GM19239 (cell line): ENCODE measurements at places on chromosomes 3 and 15.
A peak's percentile ranks its signal among the peaks of the same experiment; 100 is the strongest.

DNA sequence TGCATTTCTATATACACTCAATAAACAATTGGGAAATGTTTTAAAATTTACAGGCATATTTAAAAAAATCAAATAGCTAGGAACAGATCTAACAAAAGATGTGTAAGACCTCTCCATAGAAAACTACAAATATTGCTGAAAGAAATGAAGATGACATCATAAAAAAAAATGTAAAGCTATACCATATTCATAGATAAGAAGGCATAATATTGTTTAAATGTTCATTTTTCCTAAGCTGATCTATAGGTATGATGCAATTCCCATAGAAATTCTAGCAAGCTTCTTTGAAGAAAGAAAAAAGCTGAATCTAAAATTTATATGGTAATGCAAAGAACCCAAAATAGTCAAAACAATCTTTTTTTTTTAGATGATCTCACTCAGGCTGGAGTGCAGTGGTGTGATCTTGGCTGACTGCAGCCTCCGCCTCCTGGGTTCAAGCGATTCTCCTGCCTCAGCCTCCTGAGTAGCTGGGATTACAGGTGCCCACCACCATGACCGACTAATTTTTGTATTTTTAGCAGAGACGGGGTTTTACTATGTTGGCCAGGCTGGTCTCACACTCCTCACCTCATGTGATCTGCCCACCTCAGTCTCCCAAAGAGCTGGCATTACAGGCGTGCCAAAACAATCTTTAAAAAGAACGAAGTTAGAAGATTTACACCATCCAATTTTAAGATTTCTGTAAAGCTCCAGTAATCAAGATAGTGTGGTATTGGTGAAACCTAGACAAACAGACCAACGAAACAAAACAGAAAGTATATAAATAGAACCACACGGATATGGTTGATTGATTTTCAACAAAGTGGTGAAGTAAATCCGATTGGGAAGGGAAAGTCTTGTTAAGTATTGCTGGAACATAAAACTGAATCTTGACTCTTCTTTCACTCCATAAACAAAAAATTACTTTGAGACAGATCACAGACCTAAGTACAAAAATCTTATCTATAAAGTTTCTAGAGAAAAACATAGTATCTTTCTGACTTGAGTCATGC is 6.3 kb upstream of the BHLHE40 start:
- DNase-seq: no peak

GRCh38 chr15:56469483-56469882 is 4.5 kb upstream of the MNS1 start:
- no peak for DNase-seq

GRCh38 chr15:90664650-90665287 is 52.4 kb upstream of the BLM start:
- DNase-seq: no peak

- DNase-seq: no peak
These were observed 678 bp upstream of the TFG start for GRCh38 chr3:100708644-100708988.

GRCh38 chr3:111639316-111639715 is 44.2 kb upstream of the ZBED2 start:
- no peak for DNase-seq

DNA sequence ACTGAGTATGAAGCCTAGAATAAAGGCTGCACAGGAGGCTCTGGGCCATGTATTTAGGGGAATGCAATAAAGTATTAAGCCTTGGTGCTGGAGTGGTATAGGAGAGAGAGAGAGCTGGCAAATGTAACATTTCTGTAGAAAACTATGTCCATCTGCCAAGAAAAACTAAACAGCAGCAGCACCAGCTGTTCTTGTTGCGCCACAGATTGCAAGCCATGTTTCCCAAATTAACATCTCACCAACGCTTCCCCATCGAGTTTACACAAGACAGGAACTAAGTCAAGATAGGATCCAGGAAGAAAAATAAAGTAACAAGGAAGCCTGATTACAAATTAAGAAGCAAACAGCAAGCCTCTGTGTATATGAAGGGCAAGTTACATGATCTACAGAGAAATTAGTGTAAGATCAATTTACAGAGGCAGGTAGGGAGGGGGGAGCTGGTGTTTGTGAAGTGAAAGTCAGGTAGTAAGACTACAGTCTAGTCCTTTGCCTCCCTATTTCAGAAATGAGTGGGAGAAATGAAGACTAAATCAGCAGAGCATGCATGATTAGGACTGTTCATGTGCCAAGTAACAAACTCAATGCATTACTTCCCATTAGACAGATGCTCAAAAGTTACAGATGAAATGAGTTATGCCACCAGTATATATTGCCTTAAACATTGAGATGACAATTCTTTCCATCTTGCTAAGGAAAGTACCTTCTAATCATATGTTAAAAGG is 900.5 kb downstream of the EPHA3 start:
- DNase-seq: no peak

DNA sequence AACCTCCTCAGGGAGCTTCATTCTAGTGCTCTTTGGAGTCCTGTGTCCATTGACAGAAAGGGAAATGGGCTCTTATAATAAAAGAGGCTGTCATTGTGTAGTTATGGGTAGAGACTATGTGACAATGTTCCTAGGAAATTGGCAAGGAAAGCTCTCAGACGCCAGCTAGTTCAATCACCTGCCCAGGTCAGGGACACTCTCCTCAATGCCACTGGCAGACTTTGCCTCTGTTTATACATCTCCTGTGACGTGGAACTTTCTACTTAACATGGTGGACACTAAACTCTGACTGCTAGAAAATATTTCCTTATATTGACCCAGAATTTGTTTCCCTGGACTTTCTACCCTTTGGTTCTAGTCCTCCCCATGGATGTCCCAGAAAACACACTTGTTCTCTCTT is 2.8 kb downstream of the EFCAB12 start:
- no peak for DNase-seq

- DNase-seq: no peak
These were observed 419.9 kb downstream of the ERC2 start for GRCh38 chr3:56048331-56048730.

DNA sequence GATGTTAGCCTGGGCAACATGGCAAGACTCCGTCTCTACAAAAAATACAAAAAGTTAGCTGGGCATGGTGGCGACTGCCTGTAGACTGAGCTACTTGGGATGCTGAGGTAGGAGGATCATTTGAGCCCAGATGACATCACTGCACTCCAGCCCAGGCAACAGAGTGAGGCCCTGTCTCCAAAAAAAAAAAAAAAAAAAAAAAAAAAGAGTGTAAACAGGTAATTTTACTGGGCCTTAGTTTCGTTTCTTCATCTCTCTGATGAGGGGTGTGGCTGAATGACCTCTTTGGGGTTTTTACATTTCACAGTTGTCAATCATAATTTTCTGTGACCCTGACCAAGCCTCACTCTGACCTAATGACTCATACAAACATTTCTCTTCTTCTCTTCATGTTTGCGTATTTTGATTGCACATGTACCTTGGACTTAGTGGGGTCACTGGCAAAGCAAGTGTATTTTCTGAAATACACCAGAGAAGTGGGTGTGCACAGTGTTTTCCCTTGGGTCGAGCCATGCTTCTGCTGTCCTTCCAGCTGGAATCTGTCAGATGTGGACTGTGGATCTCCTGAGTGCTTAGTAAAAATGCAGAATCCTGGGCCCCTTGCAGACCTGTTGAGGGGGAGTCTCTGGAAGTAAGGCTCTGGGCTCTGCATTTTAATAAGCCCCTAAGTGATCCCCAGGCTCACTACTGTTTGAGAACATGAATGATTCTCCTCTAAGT is 140.5 kb downstream of the FNDC3B start:
- no peak for DNase-seq

GRCh38 chr3:52038227-52038626 is 18.1 kb downstream of the DUSP7 start:
- no peak for DNase-seq

DNA sequence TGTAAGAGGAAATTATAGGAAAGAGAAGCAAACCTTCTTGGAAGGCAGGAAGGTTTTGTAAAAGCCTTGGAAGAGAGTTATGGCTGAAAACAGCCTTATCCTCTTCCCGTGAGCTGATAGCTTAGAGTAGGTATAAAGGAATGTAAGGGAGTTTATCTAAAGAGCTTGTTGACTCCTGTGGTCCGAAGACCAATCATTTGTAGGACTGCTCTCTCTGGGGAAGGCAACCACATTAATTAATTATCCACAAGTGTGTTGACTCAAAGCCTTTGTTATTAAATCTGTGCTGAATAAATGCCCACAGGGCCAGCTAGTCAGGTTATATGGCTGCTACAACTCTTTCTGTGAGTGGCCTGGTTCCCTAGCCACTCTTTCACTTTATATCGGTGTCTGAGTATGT is 452.1 kb upstream of the RASGRP1 start:
- DNase-seq: no peak

GRCh38 chr3:27253831-27254230 is 115.4 kb downstream of the NEK10 start:
- DNase-seq: peak; percentile 14

GRCh38 chr3:113601240-113601639 is 68.9 kb downstream of the SIDT1 start:
- DNase-seq: no peak

DNA sequence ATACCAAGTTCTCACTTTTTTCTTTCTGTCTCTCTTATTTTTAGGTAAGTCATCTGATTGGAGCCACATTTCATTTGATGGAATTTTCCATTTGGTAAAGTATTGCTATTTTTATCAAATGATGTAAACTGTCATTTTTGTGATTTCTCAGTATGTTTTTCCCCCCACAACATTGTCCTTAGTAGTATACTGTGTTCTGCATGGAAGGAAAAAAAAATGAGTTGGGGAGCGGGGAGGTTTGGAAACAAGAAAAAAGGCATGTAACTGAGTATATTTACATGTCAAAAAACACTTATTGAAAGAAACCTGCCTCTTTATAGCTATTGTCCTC is 104.2 kb downstream of the FILIP1L start:
- no peak for DNase-seq

DNA sequence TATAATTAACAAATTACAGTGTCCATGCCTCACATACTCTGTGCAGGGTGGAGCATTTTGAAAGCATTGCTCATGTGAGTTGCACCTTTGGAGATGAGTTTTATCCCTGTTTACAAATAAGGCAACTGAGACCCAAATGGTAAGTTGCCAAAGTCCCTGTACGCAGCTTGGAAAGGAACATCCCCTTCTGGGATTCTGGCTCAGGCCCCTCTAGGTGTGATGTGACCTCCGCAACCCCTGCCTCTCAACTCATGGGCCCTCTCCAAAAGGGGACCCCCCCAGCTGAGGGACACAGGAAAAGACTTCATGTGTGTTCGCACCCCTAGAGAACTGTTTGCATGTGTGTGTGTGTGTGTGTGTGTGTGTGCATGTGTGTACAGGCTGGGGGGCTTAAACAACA is 25.3 kb downstream of the PRR20G start:
- no peak for DNase-seq

- DNase-seq: no peak
These were observed 5.9 kb downstream of the FLNB start for GRCh38 chr3:58013973-58014649.

GRCh38 chr3:43883729-43884396 is 193.1 kb downstream of the ABHD5 start:
- no peak for DNase-seq

GRCh38 chr3:14169871-14170270 is 8.5 kb downstream of the XPC start:
- DNase-seq: no peak

GRCh38 chr15:62165104-62165792 is at the start of gene C2CD4B:
C2CD4B (minus strand) TSS chr15:62165285; CDS start chr15:62164984, 301 bp downstream.
- no peak for DNase-seq

DNA sequence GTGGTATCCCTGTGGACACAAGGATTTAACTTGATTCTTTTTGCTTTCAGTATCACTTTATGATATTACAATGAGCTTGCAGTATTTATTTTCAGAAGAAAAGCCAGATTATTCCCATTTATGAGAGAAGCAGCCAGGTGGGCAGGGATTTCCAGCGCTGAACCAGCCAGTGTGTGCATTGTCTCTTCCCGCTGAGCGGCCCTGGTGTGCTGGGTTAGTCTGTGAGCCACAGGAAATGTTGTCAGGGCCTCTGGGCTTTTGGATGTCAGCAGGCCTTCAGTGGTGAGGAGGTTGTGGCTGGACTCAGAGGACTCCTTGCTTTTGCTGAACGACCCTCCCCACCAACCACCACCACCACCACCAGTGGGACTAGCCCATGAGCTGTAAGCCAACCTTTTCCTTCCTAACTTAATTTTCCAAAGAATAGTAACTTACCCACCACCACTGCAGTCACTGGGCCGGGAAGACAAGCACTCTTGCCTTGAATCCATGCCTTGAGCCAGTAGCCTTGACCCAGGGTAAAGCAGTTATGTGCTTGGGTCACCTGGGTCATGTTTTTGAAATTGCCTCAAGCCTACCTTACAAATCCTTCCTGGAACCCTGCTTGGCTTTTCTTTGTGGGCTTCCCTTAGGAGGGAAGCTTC is 33.1 kb downstream of the FLNB start:
- DNase-seq: no peak

GRCh38 chr15:26132811-26133210 is 269.7 kb upstream of the ATP10A start:
- no peak for DNase-seq

- DNase-seq: no peak
These were observed 184.7 kb downstream of the LRRC3B start for GRCh38 chr3:26807272-26807671.

DNA sequence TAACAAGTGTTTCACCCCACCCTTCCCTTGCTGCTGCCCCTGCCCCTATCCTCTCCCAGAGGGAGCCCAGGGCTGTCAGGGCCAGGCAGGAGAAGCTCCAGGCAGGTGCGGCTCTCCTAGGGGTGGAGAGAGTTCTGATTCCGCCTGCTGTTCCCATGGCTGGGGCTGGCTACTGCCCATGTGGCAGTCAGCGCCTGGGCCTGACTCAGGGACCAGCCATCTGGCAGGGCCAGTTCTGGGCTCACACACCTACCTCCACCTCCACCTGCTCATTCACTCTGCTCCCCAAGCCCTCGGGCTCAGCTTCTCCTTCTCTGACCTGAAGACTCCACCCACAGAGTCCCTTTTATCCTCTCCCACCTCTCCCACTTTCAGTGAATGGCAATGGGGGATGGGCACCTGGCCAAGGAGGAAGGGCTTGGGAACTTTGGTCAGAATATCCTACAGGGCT is 23.4 kb downstream of the AMOTL2 start:
- DNase-seq: no peak

DNA sequence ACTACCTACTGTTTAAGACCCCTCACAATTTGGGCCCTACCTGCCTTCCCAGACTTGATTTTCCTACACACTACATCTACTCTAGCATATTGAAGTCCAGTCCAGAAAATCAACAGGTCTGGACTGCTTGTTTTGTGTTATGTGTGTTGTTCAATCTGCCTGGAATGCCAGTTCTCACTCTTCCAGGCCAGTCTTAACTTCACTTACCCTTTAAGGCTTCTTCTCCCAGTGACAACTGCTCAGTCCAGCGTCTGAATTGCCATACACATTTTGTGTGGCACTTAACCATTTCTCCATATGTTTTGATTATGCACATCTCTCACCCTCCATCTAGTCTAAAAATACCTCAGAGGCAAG is 1.1 kb downstream of the TICRR start:
- DNase-seq: no peak

GRCh38 chr3:43481375-43481774 is 140.4 kb downstream of the ANO10 start:
- no peak for DNase-seq

DNA sequence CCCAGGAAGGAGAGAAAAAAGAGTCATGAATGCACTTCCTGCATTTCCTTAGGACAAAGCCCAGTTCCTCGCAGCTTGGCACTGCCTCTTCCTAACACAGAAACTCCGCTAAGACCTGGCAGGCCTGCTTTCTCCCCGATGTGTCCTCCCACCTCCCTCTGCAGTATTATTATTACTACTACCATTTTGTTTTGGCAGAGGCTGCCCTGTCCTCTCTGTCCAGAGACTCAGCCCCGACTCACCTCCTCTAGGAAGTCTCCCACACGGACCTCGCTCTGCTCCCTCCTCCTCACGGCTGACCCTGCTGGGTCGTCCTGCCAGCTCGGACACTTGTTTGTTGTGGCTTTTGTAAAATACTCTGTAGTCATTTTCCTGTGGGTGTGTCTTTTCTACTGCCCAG is 107.2 kb upstream of the HACD2 start:
- DNase-seq: no peak
